ENCODE measurements at places on chromosomes 11 and 22. TPM values are rescaled to one million over a fixed set of nuclear protein-coding genes. Genes with fewer than 3 reads are reported as not detected.

DNA sequence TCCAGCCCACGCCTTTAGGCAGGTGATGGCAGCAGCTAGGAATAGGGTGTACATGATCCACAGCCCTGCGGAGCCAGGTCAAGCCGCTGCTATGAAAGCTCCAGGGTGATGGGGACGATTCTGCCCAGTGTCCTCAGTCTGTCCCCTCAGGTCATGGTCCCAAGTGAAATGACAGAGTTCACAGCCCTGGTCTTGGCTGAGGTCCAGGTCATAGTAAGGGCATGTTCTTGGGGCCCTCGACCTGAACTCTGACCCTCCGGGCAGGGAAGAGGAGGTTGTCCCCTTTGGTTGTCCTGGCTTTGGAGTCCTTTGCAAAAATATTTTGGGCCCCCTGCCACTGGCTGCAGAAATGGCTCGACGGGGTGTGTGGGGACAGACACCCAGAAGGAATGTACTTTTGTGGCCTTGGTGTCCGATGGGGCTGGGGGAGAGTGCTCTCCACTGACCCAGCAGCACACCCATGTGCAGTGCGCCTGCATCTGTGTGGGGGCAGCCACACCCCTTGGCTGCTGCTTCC, 7.3 kb downstream of the C22orf31 start:
- DNase-seq = peak; percentile 82

TSGA10IP gene
- total RNA-seq = not detected

DNA sequence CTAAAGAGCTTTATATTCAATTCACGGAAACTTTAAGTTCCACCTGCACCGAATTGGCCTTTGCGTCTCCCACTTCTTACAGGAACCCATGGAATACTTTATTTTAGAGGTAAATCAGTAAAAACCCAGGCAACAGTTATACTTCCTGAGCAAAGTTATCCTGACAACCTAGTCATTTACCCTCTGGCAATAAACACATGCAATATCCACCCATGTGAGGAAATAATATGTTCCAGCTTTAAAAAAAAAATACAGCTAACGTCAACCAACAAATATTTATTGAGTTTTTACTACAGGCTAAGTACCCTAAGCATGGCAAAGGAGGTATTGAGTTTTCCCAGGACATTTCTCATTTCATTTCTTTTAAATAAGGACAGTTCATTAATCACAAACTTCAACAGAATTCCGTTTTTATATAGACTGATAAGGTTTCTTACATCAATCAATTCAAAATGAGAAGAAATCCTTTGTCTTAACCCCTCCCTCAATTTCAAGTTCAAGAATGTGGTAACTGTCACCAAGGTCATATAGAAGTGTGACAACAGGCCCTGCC, 38.3 kb upstream of the CCDC34 start:
- DNase-seq = no peak

DNA sequence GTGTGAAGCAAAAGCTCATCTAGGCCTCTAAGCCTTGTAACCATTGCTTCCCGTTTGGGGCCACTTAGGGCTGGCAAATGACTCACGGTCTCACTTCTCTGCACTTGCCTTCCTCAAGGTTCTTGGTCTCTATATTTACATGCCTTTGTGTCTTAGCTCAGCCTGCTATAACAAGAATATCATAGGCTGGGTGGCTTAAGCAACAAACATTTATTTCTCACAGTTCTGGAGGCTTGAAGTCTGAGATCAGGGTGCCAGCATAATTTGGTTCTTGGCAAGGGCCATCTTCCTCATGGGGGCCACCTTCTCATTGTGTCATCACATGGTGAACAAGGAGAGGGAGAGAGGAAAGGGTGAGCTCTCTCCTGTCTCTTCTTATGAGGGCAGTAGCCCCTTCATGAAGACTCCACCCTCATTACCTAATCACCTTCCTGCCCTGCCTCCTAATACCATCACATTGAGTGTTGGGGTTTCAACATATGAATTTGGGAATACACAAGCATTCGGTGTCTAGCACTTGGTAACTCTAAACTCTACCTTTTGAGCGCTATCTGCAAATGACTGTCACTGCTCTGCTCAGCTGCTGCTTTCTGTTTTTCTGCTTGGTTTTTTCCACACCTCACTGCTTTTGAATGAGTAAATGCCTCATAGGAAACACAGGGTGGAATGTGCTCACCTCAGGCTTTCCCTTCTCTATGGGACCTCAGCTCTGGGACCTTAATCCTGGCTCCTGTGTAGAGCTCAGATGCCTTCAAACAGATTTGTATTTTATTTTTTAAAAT, 16.2 kb upstream of the ME3 start:
- no peak for DNase-seq

TRIM44 gene
- 30.8 TPM for total RNA-seq

DNA sequence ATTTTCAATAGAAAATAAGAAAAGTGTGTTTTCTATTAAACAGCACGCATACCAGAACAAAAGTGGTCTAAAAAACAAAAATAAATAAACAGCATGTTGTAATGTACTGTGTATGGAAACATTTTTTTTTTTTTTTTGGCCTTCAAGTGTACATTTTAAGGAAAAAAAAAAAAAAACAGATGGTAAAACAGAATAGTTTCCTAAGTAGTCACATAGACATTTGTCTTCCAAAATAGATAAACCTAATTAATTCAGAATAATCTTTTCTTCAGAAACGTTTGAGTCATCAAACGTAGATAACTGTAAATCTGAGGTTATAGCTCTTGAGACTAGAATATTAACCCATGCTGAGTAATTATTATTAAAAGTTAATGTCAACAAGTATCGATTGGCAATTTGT, 396 bp upstream of the CFAP300 start:
- no peak for DNase-seq

GRCh38 chr22:23424031-23424430, 156.1 kb downstream of the IGLL1 start:
- DNase-seq = no peak

SEZ6L gene
- total RNA-seq = 0.03 TPM

DNA sequence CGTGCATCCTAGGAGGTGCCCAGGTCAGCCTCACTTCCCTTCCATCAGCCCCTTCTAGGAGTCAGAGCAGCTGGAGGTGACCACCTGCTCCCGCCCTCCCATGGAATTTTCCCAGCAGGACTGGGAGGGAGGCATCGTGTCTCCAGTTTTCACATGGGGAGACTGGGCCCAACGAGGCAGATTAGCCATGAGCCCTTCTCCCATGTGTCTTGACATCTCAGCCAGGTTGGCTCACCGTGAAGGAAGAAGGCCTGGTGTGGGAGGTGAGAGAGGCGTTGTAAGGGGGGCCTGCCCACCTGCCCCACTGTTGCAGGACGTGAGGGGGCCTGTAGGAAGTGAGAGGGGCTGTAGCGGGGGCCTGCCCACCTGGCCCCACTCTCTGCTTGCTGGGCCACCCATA, 1521.4 kb downstream of the BRD1 start:
- no peak for DNase-seq

- no peak for DNase-seq
Observed at GRCh38 chr11:134665571-134666270, 253.7 kb upstream of the B3GAT1 start.

- no peak for DNase-seq
Observed at GRCh38 chr11:106173291-106173690, 95.8 kb downstream of the AASDHPPT start.

GRCh38 chr22:16955678-16956210, 52.3 kb downstream of the GAB4 start:
- DNase-seq = no peak

PDGFB gene
- total RNA-seq = 0.43 TPM

DNA sequence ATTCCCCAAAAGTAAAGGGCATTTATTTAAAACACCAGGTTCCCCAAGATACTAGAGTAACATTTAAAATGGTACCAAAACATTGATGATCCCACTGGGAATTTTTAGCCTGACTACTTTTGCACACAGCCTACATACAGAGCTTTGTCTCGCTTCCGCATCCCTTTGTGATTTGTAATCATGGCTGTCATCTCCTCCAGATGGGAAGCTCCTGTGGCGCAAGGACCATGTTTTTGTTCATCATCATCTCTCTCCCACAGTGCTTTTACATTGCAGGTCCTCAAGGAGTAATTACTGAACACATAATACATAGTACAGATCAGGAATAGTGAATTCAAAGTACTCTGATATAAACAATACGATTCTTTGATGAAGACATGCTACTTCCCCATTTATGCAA, 231.2 kb upstream of the MTNR1B start:
- DNase-seq = no peak

ZNF74 gene
- total RNA-seq = 5.7 TPM

DNA sequence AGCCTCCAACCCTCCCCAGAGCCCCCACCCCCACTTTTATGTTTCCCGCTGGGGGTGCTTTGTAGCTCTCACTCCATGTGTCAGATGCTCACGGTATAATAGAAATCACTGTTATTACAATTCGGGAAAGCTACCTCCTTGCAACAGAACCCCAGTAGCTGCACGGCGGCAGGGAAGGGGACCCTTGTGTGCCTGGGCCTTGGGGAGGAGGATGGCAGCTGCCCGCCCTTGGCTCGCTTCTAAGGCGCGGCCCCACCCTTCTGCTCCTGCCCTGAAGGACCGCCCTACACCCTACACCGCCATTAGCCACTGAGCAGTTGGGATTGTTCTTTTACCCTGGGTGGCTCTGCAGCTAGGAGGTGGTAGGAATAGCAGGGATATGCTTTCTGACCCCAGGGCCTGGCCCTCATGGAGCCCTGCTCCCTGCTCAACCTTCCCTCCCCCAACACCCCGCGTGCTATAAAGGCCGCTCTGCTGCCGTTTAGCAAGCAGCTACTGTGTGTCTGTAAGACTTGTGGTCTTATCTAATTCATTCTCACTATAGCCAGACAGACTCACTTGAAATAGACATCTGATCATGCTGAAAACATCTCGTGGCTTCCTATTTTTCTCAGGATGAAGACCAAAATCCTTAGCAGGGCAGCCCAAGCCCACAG, 219.7 kb downstream of the CEP164 start:
- no peak for DNase-seq

ANKK1 gene
- total RNA-seq = 0.08 TPM

GRCh38 chr11:66727282-66728037, 1.6 kb downstream of the SPTBN2 start:
- peak; percentile 87 for DNase-seq

DNA sequence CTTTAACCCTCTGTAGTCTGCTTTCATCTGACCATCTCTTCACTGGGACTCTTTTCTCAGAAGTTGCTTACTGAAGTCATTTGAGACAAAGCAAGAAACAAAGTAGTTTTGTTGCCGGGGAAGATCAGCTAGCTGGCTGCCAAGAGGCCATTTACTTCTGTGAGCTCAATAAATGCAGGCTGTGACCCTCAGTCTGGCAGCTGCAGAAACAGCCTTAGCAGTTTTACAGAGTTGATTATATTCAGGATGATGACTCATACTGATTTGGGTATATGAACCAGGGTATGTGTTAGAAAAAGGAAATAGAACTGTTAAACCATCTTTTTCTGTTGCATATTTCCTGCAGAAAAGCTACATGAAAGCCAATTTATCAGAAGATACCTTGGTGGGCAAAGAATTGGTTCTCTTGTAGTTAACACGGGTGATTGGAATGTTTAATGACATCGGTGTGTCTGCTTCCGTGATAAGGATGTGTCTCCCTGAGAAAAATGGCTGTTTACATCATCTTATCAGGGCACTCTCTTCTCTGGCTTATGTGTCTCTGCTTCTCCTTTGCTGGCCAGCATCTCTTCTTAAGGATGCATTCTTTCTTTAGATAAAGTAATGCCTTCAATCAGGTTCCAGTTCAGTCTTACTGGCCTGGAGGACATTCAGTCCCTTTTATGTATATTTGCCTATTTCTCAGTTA, 18.5 kb downstream of the FIBIN start:
- DNase-seq = no peak

- DNase-seq = no peak
Observed at GRCh38 chr22:32696089-32696488, 105.4 kb upstream of the TIMP3 start.

- DNase-seq = no peak
Observed at GRCh38 chr11:126432525-126432924, 77.0 kb downstream of the ST3GAL4 start.

SCGB1C1 gene
- total RNA-seq = not detected

GRCh38 chr22:31646186-31647019, 15.6 kb downstream of the PISD start:
- DNase-seq = no peak

GSTP1 gene
- total RNA-seq = 30.9 TPM

DNA sequence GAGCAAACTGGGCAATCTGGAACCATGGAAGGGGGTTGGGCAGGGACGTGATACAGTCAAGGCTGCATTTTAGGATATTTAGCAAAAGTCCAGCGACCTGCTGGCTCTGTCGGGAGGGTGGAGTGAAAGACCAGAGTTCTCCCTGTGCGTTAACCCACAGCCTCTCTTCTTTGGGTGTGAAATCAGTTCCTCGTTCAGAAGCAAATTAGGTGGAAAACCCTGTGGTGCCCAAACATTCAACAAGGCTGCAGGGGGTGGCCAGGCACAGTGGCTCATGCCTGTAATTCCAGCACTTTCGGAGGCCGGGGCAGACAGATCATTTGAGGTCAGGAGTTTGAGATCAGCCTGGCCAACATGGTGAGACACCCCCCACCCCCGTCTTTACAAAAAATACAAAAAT, 5.9 kb downstream of the TMEM151A start:
- DNase-seq = no peak

CRYBB2 gene
- total RNA-seq = not detected

TCN1 gene
- total RNA-seq = 0.45 TPM
